ENCODE measurements at places on chromosomes 5 and 9.

GRCh38 chr5:18496041-18496440 is 861.8 kb downstream of the TAF11L14 start:
- DNase-seq, result no peak

DNA sequence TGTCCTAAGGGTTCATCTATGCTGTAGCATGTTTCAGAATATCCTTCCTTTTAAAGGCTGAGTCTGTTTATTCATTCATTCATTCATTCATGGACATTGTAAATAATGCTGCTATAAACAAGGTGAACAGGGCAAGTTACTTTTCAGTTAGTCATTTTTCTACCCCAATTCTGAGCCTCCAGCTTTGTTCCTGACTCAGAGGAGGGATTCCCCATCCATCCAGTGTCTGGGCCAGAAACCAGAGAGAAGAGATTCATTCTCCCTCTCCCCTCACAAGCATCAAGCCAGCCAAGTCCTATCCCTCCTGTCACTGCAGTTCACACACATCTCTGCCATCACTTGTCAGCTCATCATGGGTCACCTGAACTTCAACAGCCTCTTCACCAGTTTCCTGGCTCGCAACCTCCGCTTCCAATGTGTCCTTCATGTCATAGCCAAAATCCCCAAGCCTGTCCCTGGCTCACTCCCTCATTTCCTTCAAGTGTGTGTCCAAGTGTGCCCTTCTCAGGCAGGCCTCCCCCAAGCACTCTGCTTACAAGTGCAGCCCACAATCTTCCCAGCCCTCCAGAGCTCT is 203.0 kb downstream of the TTLL11 start:
- no peak for DNase-seq

GRCh38 chr5:119049824-119050449 is 20.9 kb upstream of the DMXL1 start:
- no peak for DNase-seq

DNA sequence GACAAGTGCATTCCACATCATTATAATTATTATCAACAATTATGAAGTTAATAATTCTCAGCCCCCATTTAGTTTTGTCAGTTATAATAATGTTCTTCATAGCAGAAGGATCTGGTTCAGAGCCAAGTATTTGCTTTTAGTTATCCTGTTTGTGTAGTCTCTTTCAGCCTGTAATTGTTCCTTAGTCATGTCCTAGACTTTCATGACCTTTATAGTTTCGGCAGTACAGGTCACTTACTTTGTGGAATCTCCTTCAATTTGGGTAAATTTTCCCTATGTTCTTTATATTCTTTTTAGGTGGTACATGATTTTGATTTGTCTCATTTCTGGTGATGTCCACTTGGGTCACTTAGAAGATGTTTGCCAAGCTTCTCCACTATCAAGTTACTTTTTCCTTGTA is 34.3 kb downstream of the UBE2R2 start:
- DNase-seq, result no peak

DNA sequence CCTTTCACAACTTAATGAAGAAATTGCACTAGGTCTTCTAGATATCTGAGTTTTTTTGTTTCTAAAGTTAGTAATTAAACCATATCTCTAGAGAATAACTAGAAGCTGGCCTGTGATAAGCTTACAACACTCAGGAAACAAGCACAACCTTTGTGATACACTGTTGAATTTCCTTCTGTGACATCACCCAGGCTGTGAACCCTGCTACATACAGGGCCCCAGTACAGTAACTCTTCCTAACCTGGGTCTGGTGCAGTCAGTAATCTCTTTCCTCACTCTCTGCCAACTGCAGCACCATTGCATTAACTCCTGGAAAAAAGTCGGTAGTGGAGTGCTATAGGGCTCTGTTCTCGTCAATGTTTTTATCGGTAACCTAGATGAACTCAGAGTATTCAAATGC is 10.6 kb upstream of the IGFBPL1 start:
- DNase-seq, result no peak

DNA sequence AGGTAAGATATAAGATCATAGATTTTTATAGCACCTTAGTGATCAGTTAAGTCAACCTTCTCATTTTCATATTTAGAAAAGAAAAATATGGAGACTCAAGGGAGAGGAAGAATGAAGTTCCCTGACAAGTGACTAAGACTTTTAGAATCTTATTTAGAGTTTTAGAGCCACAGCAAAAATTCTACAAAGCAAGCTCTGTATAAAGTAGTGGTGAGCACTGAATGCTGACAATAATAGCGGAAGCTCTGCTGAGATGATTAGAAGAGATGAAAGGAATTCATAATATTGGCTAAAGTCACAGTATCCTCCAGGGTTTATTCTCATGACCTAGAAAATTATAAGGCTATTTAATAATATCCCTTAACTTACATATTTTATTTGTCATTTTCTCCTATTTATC is 316.0 kb downstream of the PDE4D start:
- DNase-seq, result no peak

- DNase-seq, result no peak
Observed at GRCh38 chr5:132658381-132659302, 669 bp downstream of the IL13 start.

GRCh38 chr5:59126708-59127573 is 544.1 kb downstream of the RAB3C start:
- DNase-seq, result no peak

- DNase-seq, result no peak
Observed at GRCh38 chr5:172163346-172163745, 24.7 kb downstream of the STK10 start.

- DNase-seq, result no peak
Observed at GRCh38 chr9:25212361-25212760, 465.9 kb downstream of the TUSC1 start.

DNA sequence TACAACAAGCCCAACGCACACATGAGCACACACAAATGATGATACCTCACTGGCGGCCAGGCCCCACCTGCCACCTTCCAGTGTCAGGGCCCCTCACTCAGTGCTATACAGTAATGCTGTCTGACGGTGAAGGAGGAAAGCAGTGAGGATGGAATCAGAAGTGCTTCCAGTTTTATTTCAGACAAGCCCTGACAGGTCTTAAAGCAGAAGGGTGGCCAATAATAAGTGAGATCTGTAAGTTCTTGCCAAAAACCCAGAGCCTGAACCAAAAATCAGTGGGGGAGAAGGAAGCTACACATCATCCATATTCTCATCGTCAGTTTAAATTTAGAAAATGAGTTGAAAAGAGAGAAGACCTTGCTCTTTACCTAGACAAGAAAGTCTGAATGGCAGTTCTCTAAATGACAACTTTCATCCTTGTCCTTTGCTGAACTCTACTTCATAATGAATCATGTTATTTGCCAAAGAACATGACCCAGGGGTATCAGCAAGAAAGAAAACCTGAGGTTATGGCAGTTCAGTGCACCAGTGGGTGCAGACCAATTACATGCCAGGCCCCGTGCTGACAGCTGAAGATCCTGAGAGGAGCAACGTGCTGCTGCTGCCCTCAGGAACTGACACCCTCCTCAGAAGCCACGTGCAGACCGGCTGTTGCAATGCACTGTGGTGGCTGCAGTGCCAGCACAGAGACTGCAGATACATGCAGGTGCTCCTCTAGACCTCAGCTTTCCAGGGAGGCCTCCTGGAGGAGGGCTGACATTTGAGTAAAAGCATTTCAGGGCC is 118.7 kb downstream of the DROSHA start:
- DNase-seq, result no peak

DNA sequence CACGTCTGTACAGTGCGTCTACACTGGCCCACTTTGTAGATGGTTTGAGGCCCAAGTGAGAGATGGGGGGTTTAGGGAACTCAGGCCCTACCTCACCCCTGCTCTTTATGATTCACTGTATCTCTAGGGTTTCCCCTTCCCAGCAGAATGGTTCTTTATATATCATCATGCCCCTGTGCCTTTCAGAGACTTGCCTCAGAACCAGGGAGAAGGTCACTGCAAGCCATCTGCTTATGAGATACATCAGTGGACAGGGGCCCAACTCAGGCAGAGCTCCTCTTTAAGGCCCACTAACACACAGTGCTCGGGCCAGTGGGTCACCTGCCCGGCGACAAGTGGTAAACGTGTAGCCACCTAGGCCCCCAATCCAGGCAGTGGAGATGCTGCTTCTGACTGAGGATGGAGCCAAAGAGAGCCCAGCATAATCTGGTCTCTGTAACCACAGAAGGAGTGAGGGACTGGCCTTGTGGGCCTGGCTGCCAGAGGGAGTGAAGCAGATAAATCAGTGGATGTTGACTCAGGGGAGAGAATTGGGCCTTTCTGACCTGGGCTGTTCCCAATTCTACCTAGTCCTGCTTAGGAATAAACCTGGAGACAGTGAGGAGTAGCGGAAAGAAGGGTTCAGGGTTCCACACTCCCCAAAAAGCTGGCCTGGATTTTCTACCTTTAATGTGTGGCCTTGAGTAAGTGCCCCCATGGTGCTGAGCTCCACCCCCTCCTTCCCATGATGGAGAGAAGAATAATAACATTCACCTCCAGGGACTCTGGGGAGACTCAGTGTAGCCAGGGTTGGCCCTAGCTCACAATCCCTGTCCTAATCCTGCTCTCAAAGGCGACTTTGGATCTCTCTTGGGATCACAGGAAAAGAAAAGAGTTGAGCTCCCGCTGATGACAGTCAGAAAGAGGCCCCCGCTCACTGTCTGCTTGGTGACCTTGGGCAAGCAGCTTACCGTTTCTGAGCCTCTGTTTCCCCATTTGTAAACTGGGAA is 2.8 kb upstream of the DUSP1 start:
- no peak for DNase-seq

DNA sequence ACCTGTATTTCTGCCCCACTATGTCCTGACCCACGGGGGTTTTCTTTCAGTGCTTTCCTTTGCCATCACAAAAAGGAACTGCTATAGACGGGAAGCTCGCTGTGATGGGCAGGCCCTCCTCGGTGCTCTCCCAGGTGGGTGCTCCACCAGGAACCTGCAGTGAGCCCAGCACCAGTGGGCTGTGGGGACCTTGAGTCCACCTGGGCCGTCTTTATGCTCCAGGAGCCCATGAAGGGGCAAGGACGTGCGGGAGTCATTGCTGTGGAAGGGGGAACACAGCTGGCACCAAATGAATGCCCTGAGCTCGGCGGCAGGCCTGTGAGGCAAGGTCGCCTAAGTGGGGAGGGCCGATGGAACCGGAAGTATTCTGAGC is 36.7 kb upstream of the SLC6A3 start:
- DNase-seq, result no peak
